ENCODE measurements at places on chromosomes 16 and 17. TPM values are rescaled to one million over a fixed set of nuclear protein-coding genes. Genes with fewer than 3 reads are reported as not detected.

The KCNH6 gene
- total RNA-seq, result not detected

The EDC4 gene
- total RNA-seq, result 75.7 TPM

The CRYBA1 gene
- total RNA-seq, result not detected

The SNAI3 gene
- 0.12 TPM for total RNA-seq

The ASPHD1 gene
- 1.3 TPM for total RNA-seq

The KAT8 gene
- 29.1 TPM for total RNA-seq

The TMC7 gene
- total RNA-seq, result 2.7 TPM

The OR1D2 gene
- not detected for total RNA-seq

The ZNF423 gene
- total RNA-seq, result 1.8 TPM

The KRTAP1-5 gene
- 0.29 TPM for total RNA-seq

The OTOP3 gene
- total RNA-seq, result not detected

The MYH2 gene
- not detected for total RNA-seq

The G6PC1 gene
- not detected for total RNA-seq

The CSH1 gene
- total RNA-seq, result not detected

The KRTAP9-4 gene
- not detected for total RNA-seq

The TMEM107 gene
- 24.9 TPM for total RNA-seq

The OR1D5 gene
- not detected for total RNA-seq

DNA sequence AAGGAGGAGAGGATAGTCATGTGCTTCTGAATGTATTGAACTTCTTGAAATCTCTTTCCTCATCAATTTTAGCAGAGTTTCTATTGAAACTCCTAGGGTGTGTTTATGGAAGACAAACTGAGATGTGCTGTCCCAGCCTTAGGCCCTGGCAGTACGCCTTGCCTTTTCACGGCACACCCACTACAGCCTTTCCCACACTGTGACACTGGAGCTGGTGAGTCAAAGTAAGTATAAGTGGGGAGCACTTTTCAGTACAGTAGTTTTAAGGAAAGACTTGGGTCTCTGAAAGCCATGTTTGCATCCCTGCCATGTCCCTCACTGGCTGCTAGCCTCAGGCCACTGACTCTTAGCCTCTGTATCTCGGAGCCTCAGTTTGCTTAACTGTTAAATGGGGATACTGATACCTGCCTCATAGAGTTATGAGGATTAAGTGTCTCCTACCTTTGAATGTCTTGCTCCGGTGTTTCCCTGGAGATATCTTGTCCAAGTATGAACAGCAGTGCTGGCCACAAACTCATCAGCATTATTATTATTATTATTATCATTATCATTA is 144.7 kb upstream of the CRHR1 start:
- no peak for DNase-seq

- no peak for DNase-seq
Observed at GRCh38 chr16:4280625-4281024, 7.8 kb upstream of the TFAP4 start.

DNA sequence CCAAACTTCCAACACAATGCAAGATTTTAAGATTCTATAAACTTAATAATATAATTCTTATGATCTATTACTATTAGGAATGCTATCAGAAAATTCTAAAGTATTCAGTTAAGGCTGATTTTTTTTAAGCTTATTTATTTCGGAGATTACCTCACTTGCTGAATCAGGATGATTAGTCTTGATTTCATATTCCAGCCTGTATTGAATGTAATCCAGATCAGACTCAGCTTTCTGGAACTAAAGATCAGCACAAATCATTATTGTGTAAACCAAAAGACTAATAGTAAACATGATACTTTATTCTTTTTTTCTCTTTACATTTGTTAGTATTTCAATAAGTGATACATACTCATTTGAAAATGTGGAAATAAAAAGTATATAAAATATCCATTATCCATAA is 23.9 kb downstream of the SKA2 start:
- no peak for DNase-seq

DNA sequence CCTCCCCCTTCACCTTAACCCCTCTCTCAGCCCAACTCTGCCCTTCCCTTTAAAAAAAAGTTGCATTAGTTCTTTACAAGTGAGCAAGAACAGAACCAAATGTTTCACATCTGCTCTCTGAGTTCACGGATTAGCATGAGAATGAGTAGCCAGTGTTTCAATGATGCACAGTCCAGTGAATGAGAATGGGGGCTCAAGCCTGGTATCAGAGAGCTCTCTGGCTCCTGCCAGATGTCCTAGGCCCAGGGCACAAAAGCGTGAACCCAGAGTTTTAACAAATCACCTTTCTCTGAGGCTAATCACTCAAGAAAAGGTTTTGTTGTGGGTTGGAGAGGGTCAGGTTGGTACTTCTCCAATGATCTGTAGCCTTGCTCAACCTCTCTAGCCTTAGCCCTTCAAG is 41.5 kb upstream of the HS3ST3A1 start:
- no peak for DNase-seq

DNA sequence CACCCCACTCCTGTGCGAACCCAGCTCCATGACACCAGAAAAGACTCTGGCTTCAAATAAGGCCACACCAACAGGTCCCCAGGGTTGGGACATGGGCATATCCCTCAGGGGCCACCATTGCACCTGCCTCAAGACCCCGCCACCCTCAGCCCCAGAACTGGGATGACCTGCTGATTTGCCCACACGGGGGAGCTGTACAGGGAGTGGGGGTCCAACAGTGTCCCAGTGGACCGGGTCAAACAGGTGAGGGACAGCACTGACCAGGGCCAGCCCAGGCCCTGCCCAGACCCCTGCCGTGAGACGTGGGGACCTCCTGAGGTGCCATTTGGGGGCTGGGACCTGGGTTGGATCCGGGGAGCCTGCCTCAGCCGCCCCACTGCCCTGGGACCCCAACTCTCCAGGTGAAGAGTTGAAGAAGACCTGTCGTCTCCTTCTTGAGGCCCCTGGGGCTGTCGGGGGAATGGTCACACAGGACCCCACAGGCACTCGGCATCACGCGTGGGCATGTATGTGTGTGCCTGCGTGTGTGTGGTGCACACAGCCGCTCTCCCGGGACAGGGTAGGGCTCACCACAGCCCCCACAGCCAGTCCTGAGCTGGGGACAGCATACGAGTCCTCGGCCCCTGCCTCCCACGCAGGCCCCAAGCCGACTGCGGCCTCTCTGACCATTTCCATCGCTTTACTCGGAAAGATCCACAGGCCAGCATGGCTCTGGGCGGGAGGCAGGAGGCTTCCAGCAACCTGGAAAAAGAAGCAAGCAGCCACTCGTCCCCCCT is 34.2 kb upstream of the ZNF469 start:
- no peak for DNase-seq

- no peak for DNase-seq
Observed at GRCh38 chr17:1559047-1560043, 3.2 kb downstream of the PITPNA start.

DNA sequence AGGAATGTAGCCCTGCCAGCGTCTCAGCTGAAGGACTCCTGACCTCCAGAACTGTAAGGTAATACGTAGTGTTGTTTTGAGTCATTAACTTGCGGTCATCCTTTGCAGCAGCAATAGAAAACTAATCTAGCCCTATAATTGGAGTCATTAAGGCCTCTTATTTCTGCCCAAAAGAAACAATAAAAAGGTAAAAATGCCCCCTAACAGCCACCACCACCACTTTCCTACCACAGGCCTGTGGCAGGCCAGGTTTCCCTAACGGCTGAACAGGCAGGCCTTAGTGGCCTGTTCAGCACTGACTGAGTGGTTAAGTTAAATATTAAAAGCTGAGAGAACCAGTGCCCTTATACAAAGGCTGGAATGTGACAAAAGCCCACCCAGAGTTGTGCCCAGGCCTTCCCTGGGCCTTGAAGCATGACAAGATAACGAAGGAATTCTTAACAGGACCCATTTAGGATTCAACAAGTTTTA is 286.5 kb upstream of the ERCC4 start:
- no peak for DNase-seq

GRCh38 chr17:76166168-76166567 is 25.1 kb upstream of the FOXJ1 start:
- no peak for DNase-seq

GRCh38 chr16:48053418-48053745 is 102.4 kb downstream of the ABCC12 start:
- DNase-seq, result no peak

GRCh38 chr17:78634154-78634553 is 57.0 kb upstream of the DNAH17 start:
- DNase-seq, result no peak

GRCh38 chr17:28097901-28098300 is 55.4 kb downstream of the NLK start:
- no peak for DNase-seq

DNA sequence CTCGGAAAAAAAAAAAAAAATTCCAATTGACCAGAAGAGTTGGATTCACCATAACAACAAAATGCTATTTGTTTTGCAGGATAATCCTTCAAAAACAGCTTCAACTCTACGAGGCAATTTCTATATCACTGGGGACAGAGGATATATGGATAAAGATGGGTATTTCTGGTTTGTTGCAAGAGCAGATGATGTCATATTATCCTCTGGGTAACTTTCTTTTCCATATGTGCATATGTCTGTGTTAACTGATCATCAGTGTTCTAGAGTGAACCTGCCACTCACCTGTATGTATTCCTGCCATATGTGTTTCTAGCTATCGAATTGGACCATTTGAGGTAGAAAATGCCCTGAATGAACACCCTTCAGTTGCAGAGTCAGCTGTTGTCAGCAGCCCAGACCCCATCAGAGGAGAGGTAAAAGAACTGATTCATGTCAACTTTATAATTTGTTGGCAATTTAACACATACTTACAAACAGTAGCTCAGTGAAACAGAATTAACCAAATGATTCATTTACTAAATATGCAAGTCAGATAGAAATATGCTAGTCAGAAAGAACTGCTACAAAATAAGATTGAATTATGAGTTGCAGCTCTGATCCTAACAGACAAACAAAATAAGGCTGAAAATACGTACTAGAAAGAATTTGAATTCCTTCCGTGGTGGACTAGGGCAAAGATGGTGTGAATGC is 14.2 kb downstream of the ERI2 start:
- no peak for DNase-seq

DNA sequence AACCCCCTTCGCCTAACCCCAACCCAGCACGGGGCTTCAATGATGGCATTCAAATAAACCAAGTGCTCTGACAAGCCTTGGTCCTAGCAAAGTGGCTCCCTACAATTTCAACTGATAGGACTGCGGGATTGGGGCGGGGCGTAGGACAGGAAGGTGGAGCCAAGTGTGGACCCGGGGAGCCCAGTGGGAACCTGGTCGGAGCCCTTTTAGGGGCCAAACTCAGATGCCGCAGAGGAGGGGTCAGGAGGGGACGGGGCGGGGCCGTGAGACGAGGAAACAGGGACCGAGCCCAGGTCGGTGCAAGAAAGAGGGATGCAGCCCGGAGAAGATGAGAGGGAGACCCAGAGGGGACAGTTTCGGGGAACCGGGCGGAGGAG is 13.2 kb upstream of the CDIPT start:
- DNase-seq, result no peak

- DNase-seq, result no peak
Observed at GRCh38 chr16:27408012-27408601, 6.1 kb downstream of the IL21R start.

GRCh38 chr16:30185683-30186421 is 2.5 kb downstream of the CORO1A start:
- DNase-seq, result no peak

GRCh38 chr17:36612323-36612722 is 10.9 kb downstream of the MRM1 start:
- no peak for DNase-seq

DNA sequence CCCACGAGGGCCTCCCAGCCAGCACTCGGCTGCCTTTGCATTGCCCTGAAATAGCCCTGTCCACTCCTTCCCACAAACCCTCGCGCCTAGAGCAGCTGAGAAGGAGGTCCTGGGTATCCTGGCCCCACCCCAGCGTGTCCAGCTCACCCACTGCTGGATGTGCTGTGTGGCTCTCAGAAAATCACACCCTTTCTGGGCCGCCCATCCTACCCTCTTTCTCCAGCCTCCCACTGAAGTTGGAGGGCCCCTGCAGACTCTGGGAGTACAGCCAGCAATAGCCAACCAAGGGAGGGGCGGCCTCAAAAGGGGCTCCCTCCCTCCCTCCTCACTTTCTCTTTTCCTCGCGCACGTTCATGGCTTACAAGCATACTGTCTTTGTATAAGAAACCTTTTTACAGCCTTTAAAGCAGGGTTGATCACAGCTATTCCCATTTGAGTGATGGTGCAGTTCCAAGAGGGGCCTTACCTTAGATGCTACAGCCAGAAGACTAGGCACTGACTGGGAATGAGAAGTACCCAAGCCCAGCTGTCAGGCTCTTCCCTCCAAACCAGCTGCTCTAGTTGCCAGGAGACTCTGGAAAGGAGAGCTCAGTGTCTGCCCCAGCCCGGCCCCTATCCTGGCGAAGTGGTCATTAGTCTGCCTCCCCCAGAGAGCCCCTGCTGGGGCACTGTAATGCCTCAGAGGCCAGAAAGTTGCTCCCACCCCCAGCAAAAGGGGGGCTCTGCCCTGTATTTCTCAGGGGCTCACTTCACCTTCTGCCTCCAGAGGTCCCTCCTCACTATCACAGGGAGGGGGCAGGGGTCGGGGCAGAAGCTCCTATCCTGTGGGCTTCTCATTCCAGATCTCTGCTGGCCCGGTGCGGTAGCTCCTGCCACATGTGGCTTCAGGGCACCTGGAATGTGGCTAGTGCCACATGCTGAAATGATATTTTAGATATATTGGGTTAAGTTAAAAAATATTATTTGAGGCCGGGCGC is 38.1 kb downstream of the DCAKD start:
- no peak for DNase-seq

DNA sequence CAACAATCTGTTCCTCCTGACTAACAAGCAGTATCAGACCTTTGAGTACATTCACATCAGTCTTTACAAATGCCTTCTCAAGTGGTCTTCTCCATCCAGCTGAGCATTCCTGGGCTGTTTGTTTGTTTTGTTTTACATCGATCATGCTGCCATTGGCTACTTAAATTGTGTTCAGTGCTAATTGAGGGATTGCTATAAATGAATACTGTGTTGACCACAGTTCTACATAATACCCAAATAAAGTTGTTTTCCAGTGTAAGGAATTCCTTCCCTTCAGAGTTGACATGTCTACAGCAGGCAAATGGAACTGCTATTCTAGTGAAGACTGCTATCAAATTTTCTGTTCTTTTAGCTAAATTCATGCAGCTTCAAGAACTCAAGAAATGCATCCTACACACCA is 3.2 kb downstream of the CDH8 start:
- no peak for DNase-seq

DNA sequence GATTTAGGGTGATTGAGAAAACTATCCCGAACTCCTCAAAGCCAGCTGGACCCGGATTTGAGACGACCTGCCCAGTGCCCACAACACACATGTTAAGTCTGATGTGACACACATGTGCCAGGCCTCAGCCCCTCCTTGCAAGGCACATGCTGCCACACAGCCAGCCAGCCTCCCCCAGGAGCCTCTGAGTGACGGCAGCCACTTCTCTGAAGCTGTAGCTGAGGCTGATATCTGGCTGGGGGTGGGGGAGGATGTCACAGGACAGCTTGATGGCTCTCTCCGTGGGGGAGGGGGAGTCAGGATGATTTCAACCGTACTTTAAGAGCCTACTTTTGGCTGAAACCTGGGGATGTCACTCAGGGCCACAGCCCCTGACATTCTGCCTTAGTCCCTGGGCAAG is 40.9 kb downstream of the SRCIN1 start:
- no peak for DNase-seq

GRCh38 chr17:4807605-4808377 is 839 bp downstream of the PLD2 start:
- DNase-seq, result no peak
